GM23338 (cell line): ENCODE measurements at places on chromosomes 7 and 10.
A peak's percentile ranks its signal among the peaks of the same experiment; 100 is the strongest.

DNA sequence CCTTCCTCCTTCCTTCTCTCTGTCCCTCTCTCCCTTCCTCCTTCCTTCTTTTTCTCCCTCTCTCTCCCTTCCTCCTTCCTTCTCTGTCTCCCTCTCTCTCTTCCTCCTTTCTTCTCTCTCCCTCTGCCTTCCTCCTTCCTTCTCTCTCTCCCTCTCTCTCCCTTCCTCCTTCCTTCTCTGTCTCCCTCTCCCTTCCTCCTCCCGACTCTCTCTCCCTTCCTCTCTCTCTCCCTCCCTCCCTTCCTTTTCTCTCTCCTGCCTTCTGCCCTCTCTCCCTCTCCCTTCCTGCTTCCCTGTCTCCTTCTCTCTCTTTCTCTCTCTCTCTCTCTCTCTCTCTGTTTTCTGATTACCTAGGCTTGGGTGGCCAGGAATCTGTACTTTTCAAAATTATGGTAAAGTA lies 16.6 kb upstream of the GFRA1 start:
- no peak for DNase-seq

DNA sequence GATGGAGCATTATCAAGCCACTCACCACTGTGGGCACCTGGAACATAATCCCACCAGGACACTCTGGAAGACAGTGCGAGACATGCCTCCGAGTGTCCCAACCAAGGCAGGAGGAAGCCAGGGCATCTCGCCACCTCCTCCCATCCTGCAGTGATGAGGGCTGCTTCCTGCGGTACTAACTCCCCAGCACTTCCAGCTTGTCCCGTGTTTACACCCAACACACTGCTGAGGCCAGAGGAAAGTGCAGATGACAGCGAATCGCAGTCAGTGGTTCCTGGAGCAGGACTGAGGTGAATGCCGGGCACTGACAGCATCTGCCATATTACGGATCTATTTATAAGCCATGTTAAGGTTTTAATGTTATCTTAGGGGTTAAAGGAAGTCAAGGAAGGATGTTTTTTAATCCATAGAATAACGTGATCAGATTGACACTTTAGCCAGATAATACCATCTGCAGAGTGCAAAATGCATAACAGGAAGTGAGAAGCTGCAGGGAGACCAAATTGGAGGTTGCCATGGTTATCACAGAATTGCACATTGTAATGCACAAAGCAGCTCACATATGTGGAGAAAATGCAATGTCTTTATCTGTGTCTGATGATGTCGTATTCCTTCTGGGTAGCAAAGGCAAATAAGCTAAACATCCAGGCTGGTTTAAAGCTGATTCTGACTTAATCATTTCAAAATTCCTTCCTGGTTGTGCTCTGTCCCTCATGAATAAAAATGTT lies 314.1 kb upstream of the C7orf33 start:
- DNase-seq, result no peak

GRCh38 chr7:54738737-54739136 lies 20.3 kb downstream of the SEC61G start:
- no peak for DNase-seq

DNA sequence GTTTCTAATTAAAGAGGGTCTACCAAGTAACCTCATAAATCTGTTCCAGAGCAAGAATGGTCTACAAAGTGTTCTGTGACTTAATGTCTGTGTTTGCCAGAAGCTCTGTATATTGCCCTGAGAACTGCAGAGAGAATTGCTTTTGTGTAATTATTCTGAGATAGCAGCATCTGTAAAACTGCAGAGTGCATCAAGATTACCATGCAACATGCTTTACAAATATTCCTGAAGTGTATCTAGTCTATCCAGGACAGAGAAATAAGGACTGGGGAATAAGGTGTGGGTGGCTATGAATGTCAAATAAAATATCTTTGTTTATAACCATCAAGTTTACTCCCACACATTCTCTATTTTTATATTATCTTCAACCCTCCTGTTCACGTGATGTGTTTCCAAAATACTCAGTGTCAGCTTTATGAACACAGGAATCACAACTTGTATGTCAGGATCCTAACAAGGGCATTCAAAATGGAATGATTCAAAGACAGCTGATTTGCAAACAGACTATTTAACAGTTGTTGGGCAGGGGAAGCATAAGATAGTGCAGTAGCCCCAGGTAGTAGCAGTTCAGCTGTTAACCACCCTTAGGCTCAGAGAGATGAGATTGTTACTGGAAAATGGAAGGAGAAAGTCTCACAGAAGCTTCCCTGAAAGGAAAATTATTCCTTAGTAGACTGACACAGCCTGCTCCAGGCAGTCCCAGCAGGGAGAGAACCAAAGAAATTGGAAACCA lies 15.3 kb upstream of the LIPA start:
- no peak for DNase-seq

DNA sequence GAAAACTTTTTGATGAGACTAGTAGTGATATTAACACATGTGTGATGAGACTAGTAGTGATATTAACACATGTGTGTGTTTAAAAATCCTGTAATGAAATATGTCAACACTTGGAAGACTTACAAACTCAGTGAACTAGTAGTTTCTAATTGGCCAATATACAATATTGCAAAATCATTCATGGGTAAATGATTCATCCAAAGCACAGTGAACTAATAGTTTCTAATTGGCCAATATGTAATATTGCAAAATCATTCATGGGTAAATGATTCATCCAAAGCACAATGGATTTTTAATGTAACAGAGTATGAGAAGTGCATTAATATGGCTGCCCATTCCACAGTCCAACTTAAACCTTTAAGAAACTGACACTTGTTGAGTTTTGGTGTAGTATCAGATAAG lies 77.8 kb downstream of the ATAD1 start:
- DNase-seq, result no peak

- no peak for DNase-seq
Measured at GRCh38 chr7:116172353-116172752, 38.0 kb upstream of the TES start.

- peak; percentile 99 for DNase-seq
Measured at GRCh38 chr7:13990984-13991790, 1.7 kb upstream of the ETV1 start.

- peak; percentile 9 for DNase-seq
Measured at GRCh38 chr7:65980478-65981250, 1.3 kb downstream of the GUSB start.

DNA sequence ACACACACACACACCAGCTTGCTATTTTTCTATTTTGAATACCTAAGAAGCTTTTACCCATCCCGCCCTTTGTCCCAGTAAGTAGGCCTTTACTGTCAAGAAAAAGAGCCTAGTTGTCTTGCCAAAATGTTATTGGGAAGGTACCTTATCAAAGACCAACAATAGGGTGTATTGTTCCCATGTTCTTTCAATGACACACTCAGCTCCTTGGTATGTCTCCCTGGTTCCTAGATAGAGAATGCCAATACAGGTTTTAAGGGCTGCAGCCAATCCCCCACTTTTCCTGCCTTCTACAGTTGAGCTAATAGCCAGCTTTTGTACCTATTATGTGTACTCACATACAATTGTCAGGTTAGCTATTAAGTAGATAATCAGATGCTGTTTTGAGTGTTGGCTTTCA lies 92.0 kb upstream of the LRRTM3 start:
- no peak for DNase-seq

- no peak for DNase-seq
Measured at GRCh38 chr7:156903232-156903909, 10.4 kb upstream of the LMBR1 start.

DNA sequence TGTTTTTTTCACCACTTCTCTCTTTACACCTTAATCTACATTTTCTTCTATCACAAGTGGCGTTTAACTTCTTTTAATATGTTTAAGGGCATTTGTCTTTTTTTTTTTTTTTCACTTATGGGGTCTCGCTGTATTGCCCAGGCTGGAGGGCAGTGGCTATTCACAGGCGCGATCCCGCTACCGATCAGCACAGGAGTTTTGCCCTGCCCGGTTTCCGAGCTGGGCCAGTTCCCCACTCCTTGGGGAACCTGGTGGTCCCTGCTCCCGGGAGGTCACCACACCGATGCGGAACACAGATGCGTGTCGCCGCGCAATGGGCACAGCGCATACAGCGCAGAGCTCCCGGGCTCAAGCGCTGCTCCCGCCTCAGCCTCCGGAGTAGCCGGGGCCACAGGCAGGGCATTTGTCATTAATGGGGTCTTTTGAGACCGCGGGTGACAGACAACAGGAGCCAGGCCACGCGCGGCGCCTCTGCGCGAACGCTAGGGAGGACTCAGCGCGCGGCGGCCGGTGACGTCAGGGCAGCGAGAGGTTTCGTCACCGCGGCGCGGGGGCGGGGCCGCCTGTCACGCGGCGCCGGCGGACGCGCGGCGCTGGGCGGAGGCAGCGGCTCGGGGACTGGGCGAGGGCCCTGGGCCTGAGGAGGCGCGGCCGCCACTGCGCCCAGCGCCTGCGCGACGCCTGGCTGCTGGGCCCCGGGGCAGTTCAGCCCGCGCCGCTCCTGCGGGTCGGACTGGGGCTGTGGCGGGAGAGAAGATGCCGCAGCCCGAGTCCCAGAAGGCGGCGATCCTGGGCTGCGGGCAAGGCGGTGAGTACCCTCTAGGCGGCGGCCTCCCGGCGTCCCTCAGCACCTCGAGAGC lies at the start of gene GALNT11:
TSS of gene GALNT11 (plus strand) at position 598 of the 860 bp plus-strand sequence. CDS start 68,554 bp downstream, outside the sequence.
- peak; percentile 85 for DNase-seq

- peak; percentile 56 for DNase-seq
Measured at GRCh38 chr10:97888641-97889262, 39.1 kb downstream of the GOLGA7B start.

GRCh38 chr7:12025246-12025645 lies 185.8 kb upstream of the TMEM106B start:
- no peak for DNase-seq

- no peak for DNase-seq
Measured at GRCh38 chr10:5953676-5954075, 23.7 kb downstream of the IL15RA start.

GRCh38 chr7:73749931-73750776 lies 11.6 kb upstream of the ABHD11 start:
- DNase-seq, result no peak

- DNase-seq, result no peak
Measured at GRCh38 chr10:30037620-30038336, 21.6 kb downstream of the JCAD start.

GRCh38 chr10:23331567-23332301 lies 12.9 kb downstream of the C10orf67 start:
- no peak for DNase-seq

DNA sequence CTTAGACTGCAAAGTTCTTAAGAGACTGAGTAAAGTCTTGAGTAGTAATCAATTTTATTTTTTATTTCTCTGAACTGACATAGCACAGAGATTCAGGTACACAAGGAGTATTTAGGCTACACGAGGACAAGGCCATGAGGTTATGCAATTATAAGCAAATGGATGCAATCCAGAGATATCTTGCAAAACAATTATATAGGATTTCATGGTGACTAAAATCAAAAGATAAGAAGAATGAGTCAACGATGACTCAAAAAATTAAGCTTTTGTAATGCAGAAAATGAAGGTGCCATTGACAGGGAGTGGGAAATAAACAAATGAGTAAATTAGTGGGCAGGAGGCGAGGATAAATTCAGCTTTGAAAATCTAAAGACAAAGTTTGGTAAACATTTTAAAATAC lies 66.7 kb upstream of the MYO3A start:
- DNase-seq, result no peak

- no peak for DNase-seq
Measured at GRCh38 chr10:116729243-116729642, 13.1 kb downstream of the HSPA12A start.

DNA sequence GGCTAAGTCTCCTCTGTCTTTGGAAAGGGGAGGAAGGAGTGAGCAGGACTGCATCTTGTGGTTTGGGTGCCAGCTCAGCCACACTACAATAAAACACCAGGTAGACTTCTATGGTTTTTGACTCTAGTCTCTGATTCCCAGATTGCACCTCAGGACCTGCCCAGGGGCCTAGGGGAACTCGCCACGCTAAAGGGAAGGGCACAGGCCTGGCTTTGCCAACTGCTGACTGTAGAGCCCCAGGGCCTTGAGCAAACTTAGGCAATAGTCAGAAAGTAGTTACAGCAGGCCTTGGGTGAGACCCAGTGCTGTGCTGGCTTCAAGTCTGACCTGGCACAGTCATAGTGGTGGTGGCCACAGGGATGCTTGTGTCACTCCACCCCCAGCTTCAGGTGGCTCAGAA lies 24.2 kb upstream of the PRR15 start:
- DNase-seq, result no peak

DNA sequence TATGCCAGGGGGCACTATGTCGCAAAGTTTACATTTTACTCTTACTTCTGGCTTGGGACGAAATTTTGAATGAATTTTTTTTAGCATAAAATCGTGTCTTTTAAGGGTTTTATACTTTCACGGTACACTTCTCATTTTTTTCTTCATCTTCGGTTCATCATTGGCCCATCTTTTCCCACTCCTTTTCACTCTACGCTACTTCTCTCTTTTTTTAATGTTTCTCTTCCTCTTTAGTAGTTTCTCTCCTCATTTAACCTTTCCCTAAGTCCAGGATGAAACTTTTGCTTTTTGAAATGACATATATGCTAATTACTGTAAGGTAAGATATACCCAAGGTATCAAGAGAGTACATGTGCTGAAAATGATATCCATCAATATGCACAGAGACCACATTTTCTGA lies 39.5 kb downstream of the C7orf33 start:
- no peak for DNase-seq
